ENCODE measurements at places on chromosomes 11 and 22.

DNA sequence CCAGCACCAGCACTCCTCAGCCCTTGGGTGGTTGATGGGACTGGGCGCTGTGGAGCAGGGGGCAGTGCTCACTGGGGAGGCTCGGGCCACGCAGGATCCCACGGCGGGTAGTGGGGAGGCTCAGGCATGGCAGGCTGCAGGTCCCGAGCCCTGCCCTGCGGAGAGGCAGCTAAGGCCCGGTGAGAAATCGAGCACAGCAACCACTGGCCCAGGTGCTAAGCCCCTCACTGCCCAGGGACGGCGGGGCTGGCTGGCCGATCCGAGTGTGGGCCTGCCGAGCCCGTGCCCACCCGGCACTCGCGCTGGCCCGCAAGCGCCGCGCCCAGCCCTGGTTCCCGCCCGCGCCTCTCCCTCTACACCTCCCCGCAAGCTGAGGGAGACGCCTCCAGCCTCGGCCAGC, 56.0 kb upstream of the ZNF195 start:
- no peak for DNase-seq

DNA sequence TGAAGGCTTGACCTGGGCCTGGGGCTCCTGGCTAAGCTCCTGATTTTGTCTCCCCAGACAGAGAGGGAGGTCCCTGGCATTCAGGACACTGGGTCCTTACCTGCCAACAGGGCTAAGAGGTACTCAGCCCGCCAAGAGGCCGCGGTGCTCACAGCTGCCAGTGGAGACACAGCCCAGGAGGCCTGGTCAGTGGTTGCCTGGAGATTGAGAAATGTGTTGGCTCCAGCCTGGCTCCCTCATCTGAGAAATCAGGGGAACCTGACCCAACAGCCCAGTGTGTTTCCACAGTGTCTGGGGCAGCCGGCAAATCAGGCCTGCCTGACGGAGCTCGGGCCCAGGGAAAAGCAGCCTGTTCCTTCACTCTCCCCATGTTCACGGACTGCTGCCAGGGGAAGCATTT, 79.4 kb upstream of the NAV2 start:
- DNase-seq, result no peak

GRCh38 chr11:101584129-101584515, 315 bp upstream of the TRPC6 start:
- no peak for DNase-seq

GRCh38 chr11:112734207-112734606, 227.0 kb upstream of the NCAM1 start:
- no peak for DNase-seq

- no peak for DNase-seq
Observed at GRCh38 chr11:62273789-62274275, 3.9 kb downstream of the SCGB2A2 start.

DNA sequence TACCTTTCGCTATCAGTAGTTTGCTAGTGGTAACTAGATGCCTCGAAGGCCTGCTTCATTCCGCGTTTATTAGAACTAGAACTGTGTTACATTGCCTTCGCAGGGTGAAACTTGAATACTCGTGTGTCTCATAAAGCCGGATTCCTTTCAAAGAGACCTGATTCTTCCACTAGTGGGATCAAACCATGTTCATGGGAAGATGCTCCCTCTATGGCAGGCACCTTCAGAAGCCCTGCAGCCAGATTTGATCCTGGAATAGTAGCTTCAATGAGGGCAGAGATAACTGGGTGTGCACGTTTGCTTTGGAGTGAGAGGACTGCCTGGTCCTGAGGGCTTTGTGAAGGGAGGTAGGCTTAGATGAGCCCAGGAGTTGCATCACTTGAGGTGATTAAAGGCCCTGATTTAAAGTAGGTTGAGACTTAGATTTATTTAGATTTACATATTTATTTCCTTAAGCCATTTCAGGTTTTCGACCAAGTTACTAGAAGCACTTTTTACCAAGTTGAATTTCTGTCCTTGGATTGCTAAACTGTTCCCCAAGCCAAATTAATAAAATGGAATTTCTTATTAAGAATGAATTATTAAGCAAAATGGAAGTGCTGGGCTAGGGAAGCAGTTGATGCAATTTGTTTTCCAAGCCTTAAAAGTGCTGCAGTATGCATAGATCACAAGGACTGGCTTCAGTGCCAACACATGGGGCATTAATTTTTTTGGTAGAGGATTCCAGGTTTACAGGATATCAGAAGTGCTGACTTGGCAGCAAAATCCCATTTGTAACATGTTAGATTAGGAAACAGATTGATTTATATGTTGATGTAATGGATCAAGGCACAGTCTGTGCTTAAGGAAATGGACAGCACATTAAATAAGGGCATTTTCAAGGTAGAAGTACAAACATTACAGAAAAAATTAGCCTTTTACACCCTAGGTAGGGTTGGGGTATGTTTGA, 32.9 kb downstream of the APLP2 start:
- DNase-seq, result no peak

GRCh38 chr11:61955422-61956135, 5.4 kb downstream of the BEST1 start:
- DNase-seq, result peak; percentile 15

DNA sequence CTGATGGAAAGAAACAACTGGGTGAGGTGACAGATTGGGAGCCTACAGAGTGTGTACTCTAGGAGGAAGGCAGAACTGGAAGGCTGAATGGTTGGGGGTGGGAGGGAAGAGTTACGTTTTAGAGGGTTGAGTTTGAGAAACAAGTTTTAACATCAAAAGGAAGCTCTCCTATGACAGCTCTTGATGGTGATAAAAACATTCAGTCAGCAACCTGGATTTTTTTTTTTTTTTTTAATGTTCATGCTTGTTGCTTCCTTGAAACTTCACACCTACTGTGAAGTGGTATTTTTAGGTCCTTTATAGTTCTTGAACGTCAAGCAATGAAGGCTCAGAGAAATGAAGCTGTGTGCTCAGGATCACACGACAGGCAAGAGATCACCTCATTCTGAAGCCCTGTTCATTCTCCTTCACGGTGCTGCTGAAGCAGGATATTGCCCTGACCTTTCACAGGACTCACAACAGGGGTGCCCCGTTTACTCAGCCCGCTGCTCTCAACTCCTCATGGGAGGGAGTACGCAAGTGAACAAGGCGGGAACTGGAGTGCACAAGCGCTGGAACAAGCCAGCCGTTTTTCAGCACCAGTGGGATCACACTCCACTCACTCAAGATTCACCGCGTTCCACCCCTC, 1.6 kb upstream of the TMEM109 start:
- DNase-seq, result no peak

DNA sequence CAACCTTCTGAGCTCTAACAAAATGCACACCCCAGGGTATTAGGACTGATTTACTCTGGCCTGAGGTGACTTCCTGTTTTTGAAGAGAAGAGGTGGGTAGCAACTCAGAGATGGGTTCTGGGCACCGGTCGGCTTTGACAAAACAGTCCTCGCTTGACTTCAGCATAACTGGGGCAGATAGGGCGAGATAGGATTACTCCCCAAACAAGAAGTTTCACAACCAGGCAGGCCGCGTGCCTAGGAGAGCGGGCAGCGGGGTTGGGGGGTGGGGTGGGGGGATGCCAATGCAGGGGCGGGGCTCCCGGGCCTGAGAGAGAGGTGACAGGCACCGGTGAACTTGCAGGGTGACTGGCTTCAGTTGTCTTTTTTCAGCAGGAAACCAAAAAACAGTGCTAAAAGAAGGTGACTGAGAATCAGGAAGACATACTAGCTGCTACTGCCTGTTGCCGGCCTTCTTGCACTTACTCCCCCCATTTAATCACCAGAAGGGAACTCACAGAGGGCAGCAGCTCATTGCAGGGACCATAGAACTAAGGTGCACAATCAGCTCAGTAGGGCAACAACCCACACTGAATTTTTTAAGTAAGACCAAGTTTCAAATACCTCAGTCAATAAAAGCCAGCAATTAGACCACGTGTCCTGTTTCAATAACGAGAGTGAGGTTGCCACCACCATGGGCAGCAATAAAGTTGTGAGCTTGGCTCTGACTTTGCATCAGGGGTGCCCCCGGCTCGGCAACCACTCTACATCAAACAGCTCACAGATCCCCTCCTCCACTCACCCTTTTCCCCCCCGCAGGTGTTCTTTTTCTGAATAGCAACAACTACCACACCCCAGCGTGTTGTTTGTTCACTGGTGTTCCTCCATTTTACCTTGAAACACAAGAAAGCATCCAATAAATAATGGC, 37.2 kb upstream of the ETS1 start:
- DNase-seq, result peak; percentile 43
